Hepatocyte (in vitro differentiated cells): ENCODE measurements at places on chromosomes 12 and 14.

- no peak for DNase-seq
Observed at GRCh38 chr12:30200864-30201263, 417.1 kb upstream of the TMTC1 start.

DNA sequence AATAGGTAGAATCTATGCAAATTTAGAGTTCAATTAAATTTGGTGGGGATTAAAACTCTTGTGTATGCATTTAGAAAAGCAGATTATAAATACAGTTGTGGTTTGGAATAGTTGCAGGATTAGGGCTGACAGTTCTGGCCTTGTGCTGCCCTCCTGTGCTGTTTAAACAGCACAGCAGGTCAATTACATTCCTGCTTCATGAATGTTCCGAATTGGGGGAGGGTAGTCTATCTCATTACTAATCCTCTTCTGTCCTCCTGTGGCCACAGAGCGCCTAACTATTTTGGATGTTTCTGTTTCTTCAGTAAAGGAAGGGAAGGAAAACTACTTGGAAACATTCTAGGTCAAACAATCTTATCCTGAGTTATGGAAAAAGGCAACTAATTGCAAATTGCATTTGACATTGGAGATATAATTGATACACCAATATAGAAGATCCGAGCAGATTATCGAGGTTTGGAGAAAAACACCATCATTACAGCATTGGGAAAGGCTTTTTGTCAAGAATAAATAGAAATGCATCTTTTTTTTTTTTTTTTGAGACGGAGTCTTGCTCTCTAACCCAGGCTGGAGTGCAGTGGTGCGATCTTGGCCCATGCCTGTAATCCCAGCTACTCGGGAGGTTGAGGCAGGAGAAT is 8.7 kb upstream of the GPR19 start:
- peak; percentile 92 for DNase-seq

GRCh38 chr12:4449851-4450221 is 4.2 kb upstream of the FGF6 start:
- no peak for DNase-seq

- no peak for DNase-seq
Observed at GRCh38 chr12:91126516-91126915, 15.2 kb upstream of the LUM start.

DNA sequence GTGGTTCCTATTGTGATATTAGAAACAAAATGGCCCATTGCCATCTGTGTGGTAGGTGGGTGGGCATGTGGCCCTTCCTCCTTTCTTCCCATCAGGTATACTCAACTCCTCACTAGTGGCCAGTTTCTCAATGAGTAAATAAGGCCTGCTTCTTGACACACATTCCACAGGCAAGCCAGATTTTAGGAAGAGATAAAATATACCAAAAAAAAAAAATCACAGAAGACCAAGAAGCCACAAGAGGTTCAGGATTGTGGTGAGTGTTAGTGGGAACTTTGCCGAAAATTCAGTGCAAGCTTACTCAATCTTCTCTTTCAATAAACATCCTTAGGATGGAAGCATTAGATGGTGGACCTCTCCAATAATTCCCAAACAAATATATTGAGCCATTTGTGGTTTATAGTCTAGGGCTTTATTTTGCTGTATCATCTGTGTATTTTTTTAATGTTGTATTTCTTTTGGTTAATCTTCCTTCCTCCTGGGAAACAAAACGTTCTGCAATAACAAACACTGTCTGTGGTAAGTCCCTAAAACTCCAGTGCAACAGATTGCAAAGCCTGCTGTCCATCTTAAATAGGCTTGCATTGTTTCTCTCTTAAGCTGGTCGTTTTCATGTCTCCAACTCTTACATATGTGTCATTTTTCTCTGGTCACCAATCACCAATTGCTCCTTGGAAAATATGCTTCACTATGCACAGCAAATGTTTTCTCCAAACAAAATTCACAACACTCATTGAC is 289.9 kb upstream of the KITLG start:
- no peak for DNase-seq

- peak; percentile 30 for DNase-seq
Observed at GRCh38 chr12:47312808-47313426, 233.2 kb upstream of the AMIGO2 start.

- DNase-seq: no peak
Observed at GRCh38 chr12:120833849-120834248, 70.3 kb downstream of the SPPL3 start.

DNA sequence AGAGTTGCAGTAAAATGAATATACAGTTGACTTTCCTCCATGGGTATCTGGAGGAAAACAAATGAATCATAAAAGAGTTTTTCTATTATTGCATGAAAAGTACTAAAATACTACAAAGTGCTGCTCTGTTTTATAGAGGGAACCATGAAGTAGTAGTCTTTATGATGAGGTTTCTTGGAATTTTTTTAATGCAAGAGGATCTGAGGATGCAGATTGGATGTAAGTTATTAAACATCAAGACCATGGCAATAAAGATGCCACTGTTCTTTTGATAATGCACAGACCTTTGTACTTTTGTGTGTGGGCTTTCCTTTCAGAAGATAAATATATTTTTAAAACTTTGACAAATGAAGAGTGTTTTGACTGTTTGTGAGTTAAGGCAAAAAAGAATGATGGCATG is 87.5 kb downstream of the DACT1 start:
- no peak for DNase-seq
